ENCODE measurements at places on chromosomes 4 and X. TPM values are rescaled to one million over a fixed set of nuclear protein-coding genes. Genes with fewer than 3 reads are reported as not detected.

Gene NALF2
- 0.22 TPM for total RNA-seq

Gene GAGE12J
- total RNA-seq: not detected

DNA sequence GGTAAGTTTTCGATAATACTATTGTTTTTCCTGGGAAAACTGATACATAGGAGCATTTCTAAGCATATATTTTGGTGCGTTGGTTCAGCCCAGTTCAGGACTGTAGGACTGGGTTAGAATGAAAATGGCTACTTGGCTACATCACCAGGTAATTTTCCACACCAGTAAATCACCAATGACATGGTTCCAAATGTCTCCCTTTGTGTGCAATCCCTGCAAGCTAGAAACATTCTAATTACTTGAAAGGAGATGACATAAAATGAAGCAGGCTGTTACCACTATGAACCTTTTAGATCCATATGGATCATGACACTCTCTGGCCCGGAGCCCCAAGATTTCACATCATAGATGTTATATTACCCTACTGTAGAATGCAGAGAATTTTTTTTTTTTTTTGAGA lies 577.4 kb upstream of the FTHL17 start:
- no peak for DNase-seq
- H3K4me3 ChIP-seq: no peak overlapping the region
- H3K36me3 ChIP-seq: no peaks in the 10 kb centered on the region
- no peaks in the 10 kb centered on the region for H3K4me1 ChIP-seq
- no peaks in the 10 kb centered on the region for H3K27me3 ChIP-seq

GRCh38 chrX:15838017-15838416 lies 16.6 kb downstream of the AP1S2 start:
- H3K27ac ChIP-seq: no peak overlapping the region
- no peak overlapping the region for H3K4me3 ChIP-seq
- H3K27me3 ChIP-seq: no peaks in the 10 kb centered on the region
- peaks cover 3% of the 10 kb centered on the region for H3K4me1 ChIP-seq

- H3K36me3 ChIP-seq: no peaks in the 10 kb centered on the region
- no peak overlapping the region for H3K4me3 ChIP-seq
- H3K27ac ChIP-seq: no peak overlapping the region
- peaks cover 7% of the 10 kb centered on the region for H3K4me1 ChIP-seq
- H3K27me3 ChIP-seq: no peaks in the 10 kb centered on the region
Observed at GRCh38 chrX:46712764-46713163, 46.2 kb downstream of the SLC9A7 start.

GRCh38 chr4:144351306-144351705 lies 210.8 kb upstream of the GYPA start:
- H3K36me3 ChIP-seq: no peaks in the 10 kb centered on the region
- peaks cover 24% of the 10 kb centered on the region for H3K27me3 ChIP-seq
- no peaks in the 10 kb centered on the region for H3K4me1 ChIP-seq
- H3K27ac ChIP-seq: no peak overlapping the region
- H3K4me3 ChIP-seq: no peak overlapping the region
- no peak for DNase-seq

Data from T-helper 17 cell (primary cell).